ENCODE measurements at places on chromosomes 6 and 20.

DNA sequence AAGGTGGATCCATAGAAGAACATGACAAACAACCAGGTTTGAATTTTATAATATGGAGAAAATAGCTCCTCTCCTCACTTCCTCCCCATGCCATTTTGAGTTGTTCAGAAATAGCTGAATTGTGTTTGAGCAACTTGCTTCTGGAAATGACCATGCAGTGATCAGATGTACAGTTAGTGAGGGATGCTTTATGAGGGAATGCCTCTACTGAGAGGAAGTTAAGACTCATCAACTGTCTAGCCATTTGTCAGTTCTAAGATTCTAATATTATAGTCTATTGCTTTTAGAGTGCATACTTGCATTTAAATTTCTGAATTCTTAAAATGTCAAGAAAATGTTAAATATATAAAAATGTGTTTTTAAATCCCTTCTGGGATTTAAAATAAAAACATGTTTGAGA lies 3.8 kb downstream of the LAMA2 start:
- DNase-seq = no peak

- DNase-seq = no peak
These were observed 6.2 kb downstream of the MAPK13 start for GRCh38 chr6:36136551-36136950.

DNA sequence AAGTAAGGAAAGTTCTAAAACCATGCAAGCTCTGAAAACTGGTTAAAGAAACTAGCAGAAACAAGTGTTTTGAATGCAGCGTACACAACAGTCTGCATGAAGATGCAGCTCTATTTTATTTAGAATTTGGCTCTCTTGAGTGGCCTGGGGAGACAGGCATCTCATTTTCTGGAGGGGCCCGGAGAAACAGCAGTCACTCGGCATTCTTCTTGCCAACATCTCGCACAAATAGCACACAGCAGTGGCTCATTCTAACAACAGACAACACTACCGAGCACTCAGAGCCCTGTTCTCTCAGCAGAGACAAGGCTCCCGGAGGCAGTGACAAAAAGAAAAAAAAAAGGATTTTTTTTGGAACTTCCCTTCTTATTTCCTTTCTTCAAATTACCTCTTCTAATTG lies 108.5 kb upstream of the STMND1 start:
- DNase-seq = no peak

DNA sequence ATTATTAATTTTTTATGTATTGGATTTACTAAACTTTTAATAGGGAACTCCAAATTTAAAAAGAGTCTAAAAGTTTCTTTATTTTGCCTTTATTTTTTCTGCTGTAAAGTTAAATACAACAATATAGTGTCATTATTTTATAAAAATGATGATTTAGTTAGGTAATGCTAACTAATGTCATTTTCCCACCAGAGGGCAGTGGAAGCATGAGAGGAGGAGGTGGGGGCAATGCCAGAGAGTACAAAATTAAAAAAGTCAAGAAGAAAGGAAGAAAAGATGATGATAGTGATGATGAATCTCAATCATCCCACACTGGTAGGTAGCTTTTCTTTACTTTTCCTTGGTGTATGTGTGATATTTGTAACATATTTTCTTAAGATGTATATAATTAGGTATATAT lies 20.2 kb upstream of the FHL5 start:
- no peak for DNase-seq

- peak; percentile 85 for DNase-seq
These were observed 14.7 kb upstream of the ASXL1 start for GRCh38 chr20:32343439-32343838.

DNA sequence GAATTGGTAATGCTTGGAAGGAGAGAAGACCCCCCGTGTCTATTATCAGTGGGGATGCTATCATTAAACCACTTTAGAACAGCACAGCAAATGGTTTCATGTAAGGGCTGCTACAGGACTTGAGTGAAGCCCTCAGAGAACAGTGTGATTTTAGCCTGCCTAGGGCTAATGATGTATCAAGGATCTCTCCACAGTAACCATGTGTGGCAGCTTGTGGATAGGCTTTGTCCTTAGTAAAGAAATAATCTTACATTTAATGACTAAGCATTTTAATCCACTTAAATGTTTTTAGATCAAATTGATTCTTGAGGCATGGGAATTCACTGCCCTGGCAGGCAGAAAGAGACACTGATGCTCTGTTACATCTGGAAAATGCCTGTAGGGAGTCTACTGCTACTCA lies 495.1 kb downstream of the NKAIN2 start:
- no peak for DNase-seq

DNA sequence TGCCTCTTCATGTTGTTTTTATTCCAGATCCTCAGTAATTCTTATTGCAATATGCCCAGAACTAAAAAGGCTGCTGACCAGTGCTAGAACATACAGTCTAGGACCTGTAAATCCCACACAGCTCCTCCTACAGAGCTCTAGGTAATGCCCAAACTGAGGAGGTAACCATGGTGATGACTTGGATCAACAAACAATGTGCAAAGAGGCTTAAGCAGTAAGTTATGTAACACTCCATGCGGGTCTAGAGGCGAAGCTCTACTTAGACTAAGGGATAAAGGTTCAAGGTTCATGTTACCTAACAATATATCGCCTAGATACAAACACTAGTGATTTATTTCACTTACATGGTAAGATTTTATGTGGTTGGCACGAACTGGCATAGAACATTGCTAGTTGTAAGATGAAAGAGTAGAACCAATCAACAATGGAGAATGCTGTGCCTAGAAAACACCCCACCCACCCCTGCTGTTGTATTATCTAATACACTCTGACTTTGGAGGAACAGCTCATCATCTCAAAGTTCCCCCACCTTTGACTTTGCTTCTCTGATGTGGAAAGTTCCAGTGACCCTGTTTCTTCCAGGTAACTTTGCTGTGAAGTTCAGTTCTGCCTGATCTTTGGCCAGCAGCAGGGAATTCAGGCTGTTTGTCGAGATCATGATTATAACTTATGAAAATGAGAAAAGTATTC lies 242.4 kb downstream of the ALDH8A1 start:
- DNase-seq = peak; percentile 38

DNA sequence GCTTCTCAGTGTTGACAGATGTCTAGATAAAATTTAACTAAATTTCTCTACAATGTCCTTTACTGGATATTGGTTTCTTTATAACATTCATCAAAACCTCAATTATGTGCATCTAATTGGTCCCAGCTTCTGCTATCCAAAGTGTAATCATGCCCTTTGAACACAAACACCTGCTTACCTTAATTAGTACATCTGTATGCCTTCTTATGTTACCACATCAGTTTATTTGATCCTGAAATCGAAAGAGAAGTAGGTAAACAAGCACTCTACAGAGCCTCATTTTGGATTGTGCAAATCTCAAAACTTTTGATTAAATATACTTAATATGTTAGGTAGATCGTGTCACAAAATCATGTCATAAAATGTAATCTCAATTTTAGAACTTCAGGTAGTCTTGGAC lies 36.5 kb downstream of the TAB2 start:
- no peak for DNase-seq

GRCh38 chr6:135860361-135860760 lies 8.9 kb downstream of the PDE7B start:
- DNase-seq = no peak

DNA sequence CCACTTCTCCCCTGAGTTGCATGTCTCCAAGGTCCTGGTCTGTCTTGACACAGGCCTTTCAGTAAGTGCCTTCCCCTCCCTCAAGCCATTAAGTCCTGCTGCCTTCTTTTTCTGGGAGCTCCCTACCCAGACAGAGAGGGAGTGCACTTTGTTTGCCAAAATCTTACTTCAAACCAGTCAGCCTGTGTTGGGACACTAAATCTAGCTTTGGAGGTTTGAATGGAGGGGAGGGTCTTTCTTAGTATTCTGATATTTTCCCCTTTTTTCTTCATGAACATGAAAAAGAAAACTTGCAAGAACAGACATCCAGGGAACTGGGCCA lies 170.7 kb upstream of the PMEPA1 start:
- no peak for DNase-seq

- DNase-seq = no peak
These were observed 46.3 kb upstream of the BTN3A2 start for GRCh38 chr6:26318459-26319404.

DNA sequence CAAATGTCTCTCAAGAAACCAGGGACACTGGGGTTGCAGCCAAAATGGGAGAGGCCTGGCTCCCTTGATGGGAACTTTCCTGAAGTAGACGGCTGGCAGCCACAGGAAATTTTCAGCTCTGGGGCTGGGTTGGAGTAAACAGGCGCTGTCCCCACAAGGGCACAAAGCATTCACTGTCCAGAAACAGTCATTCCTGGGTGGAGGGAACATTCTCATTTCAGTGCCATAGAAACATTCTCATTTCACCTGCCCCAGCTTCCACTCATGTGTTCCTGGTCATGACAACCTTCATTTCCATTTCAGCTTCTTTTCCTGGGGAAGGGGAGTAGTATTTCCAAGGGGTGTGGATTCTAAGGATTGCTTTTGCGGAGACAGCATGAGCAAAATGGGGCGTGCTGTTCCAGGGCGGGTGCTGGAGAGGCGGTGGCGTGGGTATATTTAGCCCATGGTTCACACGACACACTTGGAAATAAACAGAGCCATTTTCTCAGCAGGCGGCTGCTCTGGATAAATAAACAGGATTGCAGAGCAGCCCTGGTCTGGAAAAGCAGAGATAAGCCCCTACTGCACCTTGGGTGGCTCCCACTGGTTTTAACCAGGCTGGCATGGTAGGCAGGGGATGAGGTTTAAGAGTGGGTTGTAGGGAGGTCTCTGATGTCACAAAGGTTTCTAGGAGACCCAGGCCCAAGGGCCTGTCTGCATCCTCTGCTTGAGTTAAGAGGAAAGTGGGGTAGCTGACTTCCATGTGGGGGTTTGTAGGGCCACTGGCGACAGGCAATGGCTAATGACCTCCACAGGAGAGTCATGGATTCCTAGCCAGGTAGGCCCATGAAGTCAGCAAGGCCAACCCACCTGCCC lies 32.9 kb downstream of the COX4I2 start:
- DNase-seq = no peak

- DNase-seq = no peak
These were observed 294.0 kb downstream of the SOX4 start for GRCh38 chr6:21887231-21888185.

- DNase-seq = no peak
These were observed 179.1 kb upstream of the SUPT3H start for GRCh38 chr6:45556828-45557227.

DNA sequence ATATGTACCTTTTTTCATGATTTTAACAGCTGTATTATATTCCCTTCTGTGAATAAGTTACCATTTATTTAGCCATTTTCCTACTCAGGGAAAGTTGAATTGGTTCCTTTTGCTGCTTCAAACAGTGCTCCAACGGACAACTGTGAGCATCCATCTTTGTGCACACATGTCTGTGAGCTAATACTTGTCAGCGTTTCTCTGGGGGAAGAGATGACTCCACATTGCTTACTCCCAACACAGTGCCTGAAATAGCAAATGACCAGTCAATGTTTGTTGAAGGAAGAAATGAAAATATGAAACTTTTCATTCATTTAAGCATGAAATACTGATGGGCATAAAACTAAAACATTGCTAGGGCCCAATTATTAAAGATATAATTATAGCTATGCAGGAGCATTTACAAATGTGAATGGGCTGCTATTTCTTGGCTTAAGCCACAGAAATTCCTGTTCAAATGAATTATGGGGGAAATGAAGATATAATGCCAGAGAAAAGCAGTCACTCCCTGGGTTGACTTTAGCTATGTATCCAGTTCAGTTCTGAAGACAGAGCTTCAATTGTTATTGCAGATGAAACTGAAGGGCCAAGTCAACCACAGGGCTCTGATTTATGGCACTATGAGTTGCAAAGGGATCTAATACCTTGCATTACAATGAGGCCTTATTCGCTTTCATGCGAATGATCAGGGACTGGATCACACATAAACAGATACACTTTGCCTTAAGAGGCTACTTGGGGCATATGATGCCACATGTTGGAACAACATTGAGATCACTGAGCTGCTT lies 47.4 kb upstream of the FOXC1 start:
- no peak for DNase-seq

DNA sequence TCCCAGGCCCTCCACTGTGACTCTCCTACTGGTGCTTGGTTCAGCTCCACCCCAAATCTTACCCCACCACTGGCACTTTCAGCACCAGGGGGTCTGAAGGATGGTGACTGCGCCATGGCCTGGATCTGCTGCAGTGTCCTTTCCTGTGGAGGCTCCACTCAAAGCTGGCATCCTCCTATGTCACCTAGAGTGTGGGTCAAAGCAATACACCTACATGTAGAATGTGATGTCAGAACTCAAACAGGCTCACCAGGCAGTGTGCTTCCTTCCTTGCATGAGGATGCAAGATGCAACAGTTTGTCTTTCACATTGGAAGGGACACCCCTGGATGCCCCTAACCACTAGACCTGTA lies 32.8 kb upstream of the MICB start:
- no peak for DNase-seq

- DNase-seq = no peak
These were observed 59.2 kb downstream of the RBM38 start for GRCh38 chr20:57450419-57450818.

DNA sequence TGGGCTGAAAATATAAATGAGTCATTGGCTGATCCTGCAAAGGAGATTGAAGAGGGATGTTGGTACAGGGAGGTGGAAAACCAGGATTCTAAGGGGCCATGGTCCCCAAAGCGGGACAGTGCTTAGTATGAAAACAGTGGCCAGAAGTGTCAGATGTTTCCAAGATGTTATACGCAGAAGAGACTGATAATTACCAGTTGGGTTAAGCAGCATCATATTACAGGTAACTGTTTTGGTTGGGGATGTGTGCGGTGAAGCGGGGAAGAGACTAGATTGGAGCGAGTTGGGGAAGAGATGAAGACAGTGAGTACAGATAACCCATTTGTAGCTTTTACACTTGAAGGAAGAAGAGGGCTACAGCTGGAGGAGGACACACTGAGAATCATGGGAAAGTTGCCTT lies 80.8 kb downstream of the PLEKHG1 start:
- DNase-seq = no peak

GRCh38 chr6:73746787-73747186 lies 50.8 kb downstream of the CD109 start:
- peak; percentile 35 for DNase-seq

DNA sequence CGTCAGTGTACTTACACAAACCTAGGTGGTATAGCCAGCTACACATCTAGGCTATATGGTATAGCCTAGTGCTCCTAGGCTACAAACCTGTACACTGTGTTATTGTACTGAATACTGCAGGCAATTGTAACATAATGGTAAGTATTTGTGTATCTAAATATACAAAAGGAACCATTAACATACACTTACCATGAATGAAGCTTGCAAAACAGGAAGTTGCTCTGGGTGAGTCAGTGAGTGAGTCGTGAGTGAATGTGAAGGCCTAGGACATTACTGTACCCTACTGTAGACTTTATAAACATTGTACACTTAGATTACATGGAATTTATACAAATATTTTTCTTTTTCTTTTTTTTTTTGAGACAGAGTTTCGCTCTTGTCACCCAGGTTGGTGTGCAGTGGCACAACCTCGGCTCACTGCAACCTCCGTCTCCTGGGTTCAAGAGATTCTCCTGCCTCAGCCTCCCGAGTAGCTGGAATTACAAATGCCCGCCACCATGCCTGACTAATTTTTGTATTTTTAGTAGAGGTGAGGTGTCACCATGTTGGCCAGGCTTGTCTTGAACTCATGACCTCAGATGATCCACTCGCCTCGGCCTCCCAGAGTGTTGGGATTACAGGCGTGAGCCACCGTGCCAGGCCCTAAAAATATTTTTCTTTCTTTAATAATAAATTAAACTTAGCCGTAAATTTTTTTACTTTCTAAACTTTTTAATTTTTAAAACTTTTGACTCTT lies 15.4 kb upstream of the KIAA1755 start:
- DNase-seq = peak; percentile 90
